ENCODE measurements at places on chromosomes 1 and 21.

- DNase-seq: no peak
Measured at GRCh38 chr1:16048573-16049189, 5.1 kb downstream of the CLCNKB start.

DNA sequence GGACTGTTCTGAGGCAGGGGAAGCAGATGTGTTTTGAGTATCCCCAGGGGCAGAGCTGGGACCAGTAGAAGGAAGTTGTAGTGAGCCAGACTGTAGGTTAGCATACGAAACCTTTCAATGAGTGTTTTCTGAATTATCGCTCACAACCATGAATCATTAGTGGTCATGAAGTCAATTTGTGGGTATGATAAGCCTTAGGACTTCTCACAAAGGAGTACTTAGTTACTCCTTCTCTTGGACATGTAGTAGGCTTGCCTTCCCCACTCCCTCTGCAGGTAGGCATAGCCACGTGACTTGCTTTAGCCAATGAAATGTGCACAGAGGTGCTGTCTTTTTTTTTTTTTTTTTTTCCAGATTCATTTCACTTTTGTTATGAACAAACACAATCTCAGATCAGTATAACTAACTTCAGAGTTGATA, 23.9 kb upstream of the FAAH start:
- DNase-seq: peak; percentile 17

GRCh38 chr1:109716570-109717090, 4.6 kb downstream of the GSTM5 start:
- DNase-seq: no peak

DNA sequence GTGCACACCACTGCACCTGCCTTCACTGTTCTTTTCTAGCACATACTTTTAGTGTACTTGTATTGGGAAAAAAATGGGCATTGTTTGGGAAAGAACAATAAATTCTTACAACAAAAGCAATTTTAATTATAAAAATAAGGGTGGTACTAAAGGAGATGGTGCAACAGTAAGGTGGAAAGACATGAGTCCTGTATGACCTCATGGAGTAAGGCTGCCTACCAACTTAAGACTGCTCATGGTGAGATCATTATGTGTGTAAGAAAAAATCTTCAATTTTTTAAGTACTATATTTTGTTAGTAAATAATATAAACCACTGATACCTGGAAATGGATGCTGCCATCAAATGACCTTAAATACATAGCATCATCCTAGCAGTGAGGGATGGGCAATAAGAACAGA, 29.6 kb upstream of the PHGDH start:
- DNase-seq: no peak

- no peak for DNase-seq
Measured at GRCh38 chr1:162229549-162229948, 147.1 kb downstream of the SPATA46 start.

DNA sequence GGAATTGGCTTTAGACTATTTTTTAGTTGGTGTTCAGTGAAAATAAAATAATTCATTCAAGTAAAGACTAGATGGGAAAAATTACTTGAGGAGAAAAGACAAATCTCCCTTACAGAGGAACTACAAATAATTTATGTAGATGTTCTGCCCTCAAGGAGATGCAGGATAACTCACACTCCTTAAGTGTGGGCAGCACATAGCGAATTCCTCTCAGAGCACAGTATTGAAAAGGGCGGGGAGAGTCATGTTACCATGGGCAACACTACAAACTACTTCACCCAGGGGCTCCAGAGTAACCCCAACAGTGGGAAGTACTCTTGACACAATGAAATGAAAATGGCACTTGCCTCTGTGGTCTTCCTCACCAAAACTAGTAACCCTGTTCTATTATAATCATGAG, 20.6 kb upstream of the LAMC2 start:
- peak; percentile 68 for DNase-seq

GRCh38 chr1:225423518-225423855, 4.4 kb downstream of the LBR start:
- DNase-seq: no peak

- DNase-seq: no peak
Measured at GRCh38 chr1:86515597-86515996, 31.3 kb upstream of the CLCA4 start.

DNA sequence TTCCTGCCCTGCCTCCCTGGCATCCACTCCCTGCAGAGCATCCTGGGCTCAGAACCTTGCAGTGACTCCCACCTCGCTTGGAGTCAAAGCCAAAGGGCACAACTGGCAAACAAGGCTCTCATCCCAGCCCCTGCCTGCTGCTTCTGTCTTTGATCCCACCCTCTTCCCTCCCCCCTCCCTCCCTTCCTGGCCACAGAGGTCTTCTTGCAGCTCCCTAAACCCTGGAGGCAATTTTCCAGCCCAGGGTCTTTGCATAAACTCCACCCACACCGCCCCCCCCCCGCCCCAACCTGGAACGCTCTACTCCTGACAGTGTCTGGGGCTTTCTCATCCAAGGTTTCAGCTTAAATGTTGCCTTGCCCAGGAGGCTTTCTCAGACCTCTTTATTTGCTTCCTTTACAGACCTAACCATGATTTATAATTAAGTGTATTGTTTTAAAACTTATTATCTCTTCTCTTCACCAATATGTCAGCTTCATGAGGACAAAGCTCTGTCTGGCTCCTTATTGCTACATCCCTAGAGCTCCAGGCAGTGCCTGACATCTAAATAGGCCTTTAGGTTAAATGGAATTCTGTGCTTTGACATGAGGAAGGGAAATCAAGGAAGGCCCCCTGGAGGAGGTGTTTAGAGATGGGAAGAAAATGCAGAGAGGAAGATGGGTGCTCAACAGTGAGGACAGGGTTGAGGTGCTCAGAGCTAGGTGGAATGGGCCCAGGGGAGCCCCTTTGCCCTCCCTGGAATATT, 37.7 kb upstream of the PADI1 start:
- no peak for DNase-seq

- peak; percentile 53 for DNase-seq
Measured at GRCh38 chr1:9689011-9689706, 37.6 kb downstream of the PIK3CD start.

GRCh38 chr1:182785181-182785580, 4.4 kb upstream of the NPL start:
- no peak for DNase-seq

GRCh38 chr1:62144238-62144831, 50.3 kb upstream of the L1TD1 start:
- peak; percentile 27 for DNase-seq

DNA sequence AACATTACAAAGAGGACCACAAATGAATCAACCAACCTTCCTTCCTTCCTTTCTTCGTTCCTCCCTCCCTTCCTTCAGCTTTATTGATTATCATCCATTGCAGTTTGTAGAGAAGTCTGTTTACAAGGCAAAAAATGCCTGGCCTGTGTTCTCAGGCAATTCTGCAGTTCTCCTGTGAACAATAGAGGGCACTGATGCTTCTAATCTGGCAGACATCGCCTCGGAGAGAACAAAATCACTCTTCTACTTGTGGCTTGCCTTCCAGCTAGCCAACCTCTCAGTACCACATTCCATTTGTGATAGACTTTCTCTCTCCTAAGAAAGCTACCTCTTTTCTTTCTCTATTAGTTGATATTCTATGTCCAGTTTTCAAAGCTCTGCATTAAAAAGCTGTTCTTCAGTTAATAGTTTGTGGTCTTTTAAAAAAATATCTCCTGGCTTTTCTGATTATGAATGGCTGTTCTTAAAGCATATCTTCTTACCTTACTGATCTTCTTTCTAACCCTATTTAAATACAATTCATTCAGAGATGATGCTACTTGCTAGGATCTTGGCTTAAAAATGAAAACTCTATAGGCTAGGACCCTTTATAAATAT, 26.9 kb upstream of the ESRRG start:
- DNase-seq: peak; percentile 9

DNA sequence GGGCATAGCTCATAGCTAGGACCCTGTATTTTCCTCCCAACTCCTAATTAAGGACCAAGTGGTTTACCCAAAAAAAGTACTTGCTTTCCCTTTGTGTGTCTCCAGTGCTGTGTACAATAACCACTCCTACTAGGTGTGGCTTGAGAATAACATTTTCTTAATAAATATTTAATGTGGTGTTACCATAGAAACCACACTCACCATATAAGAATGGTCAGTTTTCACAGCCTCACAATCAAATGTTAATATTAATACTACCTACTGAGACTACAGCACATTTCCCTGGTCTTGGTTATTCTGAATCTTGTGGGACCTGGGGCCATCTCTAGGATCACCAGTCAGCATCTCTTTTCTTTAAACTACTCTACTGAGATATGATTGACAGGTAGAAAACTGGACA, 83.5 kb upstream of the BCAR3 start:
- no peak for DNase-seq

- DNase-seq: peak; percentile 97
Measured at GRCh38 chr1:16173447-16174260, 17.8 kb upstream of the EPHA2 start.

DNA sequence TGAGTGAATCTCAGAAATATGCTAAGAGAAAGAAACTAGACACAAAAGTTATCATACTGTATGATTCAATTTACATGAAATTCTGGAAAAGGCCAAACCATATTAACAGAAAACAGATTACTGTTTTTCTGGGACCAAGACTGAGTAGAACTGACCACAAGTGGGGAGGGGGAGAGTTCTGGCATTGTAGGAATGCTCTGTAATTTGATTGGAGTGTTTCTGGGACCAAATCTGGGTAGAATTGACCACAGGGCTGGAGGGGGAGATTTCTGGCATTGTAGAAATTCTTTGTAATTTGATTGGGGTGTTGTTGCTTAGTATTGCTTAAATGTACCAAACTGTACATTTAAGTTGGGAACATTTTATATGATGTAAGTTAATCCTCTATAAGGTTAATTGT, 3.4 kb upstream of the OR10K1 start:
- DNase-seq: no peak

DNA sequence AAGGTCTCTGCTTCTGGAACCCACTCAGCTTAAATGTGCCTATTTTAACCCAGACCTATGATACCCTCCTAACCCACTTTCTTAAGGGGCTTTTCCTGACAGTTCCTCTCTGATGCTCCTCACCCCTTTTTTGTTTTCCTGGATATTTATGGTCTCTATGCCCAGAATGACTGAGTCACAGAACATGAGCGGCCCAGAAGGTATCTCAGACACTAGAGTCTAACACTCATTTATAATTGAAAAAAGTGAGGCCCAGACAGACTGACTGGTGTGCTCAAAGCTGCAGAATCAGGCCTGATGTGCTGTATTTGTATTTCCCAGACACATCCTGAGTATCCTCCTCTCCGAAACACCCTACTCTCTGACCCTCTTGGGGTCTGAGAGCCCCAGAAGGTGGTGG, 44.0 kb downstream of the LRRC71 start:
- DNase-seq: no peak

- DNase-seq: no peak
Measured at GRCh38 chr21:29725025-29725736, 214.6 kb downstream of the GRIK1 start.

GRCh38 chr1:21636029-21636428, 33.1 kb downstream of the RAP1GAP start:
- DNase-seq: no peak

DNA sequence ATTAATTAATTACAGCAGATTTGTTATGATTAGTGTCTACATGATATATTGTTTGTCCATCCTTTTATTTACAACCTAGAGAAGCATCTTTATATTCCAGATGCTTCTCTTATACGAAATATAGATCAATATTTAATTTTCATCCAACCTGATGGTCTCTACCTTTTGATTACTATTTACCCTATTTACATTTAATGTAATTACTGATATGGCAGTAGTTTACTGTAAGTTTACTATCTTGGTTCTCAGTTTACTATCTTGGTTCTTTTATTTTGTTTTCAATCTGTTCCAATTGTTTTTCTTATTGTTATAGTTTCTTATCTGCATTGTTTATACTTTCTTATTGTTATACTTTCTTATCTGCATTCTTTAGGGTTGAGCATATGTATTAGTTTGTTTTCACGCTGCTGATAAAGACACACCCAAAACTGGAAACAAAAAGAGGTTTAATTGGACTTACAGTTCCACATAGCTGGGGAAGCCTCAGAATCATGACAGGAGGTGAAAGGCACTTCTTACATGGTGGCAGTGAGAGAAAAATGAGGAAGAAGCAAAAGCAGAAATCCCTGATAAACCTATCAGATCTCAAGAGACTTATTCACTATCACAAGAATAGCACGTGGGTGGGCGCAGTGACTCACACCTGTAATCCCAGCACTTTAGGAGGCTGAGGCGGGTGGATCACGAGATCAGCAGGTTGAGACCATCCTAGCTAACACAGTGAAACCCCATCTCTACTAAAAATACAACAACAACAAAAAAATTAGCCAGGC, 28.9 kb downstream of the FAF1 start:
- DNase-seq: no peak

DNA sequence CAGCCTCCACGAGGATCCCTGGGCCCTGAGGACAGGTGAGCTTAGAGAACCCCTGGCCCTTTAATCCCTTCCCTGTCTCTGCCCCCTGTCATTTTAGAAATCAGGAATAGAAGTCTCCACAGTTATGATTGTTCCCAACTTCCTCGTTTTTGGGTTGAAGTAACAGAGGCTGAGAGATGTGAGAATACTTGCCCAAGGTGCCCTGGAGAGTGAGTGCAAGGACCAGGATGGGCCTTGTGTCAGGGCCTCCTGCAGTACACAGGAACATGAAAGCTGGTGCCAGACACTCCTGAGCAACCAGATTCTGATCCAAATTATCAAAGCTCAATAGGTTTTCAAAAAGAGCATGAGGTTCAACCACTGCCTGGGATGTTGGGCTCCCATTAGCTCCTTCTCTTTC, 10.1 kb downstream of the HLX start:
- no peak for DNase-seq

DNA sequence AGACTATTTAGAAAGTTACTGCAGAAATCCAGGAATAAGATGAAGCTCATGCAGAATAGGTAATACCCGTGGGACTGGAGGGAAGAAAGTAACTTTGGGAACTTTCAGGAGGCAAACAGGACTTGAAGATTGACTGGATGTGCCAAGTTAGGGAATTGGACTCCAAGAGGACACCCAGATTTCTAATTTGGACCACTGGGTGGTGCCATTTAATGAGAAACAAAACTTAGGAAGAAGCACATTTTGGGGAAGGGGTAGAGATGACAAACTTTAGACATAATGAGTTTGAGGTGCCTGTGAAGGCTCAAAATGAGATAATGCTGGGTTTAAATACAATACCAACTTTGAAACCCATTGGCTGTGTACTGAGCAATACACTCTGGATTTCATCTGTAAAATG, 3.3 kb upstream of the B4GALT3 start:
- DNase-seq: no peak

- DNase-seq: no peak
Measured at GRCh38 chr1:87196110-87196827, 132.4 kb upstream of the LMO4 start.

GRCh38 chr1:41764656-41765055, 154.1 kb downstream of the HIVEP3 start:
- DNase-seq: no peak

GRCh38 chr1:215957663-215958062, 390.6 kb downstream of the KCTD3 start:
- DNase-seq: no peak

- no peak for DNase-seq
Measured at GRCh38 chr1:213435715-213436114, 384.7 kb downstream of the RPS6KC1 start.

DNA sequence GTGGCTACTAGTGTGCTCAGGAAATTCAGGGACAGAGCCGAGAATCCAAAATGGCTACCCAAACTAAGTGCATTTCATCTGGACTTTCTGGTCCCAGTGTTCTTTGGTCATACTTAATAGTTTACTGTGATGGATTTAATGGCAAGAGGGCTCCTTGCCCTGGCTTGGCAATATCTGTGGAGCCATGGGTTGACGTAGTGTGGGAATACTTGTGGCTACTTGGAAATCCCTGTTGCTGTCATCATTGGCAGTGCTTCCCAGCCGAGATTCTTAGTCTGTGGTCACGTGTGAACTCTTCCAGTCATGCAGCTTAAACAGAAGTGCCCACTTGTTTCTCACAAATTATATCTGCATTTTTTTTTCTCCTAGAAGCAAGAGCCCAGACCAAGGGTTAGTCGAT, 198.9 kb downstream of the HS2ST1 start:
- DNase-seq: no peak
